ENCODE measurements at places on chromosomes 6 and 20.

DNA sequence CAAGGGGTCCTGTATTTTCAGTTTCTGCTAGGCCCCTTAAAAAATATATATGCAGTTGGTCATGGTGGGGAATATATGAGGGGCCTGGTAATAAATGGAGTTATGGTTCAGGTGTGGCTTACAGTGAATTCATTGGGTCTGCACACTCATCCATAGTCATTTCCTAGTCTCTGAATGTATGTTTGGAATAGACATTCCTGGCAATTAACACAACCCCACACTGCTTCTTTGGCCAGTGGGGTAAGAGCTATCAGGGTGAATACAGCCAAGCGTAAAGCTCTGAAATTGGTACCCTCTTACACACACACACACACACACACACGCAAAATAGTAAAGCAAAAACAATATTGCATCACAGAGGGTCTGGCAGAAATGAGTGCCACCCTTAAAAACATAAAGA is 56.5 kb downstream of the QRSL1 start:
- no peak for DNase-seq

DNA sequence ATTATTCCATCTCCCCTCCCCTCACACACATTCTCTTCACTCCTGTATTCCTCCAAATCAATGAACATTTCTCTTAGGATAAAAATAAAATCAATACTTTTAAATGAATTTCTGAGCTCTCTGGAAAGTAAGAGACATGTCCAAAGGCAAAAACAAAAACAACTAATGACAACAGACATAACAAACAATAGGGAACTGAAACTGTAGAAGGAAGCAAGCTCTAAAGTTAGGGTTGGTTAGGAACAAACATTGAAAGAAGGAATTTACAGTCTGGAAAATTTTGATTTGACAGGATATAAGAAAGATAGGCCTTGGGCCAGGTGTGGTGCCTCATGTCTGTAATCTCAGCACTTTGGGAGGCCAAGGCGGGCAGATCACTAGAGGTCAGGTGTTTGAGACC is 17.5 kb upstream of the MYCT1 start:
- no peak for DNase-seq

- no peak for DNase-seq
Measured at GRCh38 chr20:62059920-62060630, 5.6 kb downstream of the TAF4 start.

DNA sequence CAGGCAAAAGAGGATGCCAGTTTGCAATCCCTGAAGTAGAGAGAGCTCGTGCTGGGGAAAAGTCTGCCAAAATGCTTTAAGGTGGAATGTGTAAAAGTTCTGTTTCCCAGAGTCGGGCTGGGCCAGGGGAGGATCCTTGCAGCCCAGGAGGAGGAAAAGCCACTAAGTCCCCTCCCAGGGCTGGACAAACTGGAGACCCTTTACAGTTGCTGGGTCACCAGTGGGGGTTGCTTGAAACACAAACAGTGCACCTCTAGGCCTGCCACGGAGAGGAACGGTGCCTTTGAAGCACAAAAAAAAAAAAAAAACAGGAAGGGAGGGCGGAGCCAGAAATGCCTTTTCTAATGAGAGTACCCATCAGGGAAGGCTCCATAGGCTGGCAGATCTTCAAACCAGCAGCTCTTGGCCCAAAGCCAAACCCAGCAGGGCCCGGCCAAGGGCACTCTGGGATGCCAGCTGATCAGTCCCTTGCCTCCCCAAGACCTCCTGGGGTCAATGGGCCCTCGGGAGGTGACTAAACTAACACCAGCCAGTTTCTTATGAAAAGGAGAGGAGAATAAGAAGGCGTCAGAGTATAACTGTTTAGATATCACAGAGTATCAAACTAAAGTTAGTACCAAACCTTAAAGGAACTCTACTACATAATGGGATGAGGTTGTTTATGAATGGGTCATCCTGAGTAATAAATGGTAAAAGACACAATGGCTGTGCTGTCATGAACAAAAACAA is 23.7 kb downstream of the HLA-A start:
- DNase-seq = peak; percentile 97

DNA sequence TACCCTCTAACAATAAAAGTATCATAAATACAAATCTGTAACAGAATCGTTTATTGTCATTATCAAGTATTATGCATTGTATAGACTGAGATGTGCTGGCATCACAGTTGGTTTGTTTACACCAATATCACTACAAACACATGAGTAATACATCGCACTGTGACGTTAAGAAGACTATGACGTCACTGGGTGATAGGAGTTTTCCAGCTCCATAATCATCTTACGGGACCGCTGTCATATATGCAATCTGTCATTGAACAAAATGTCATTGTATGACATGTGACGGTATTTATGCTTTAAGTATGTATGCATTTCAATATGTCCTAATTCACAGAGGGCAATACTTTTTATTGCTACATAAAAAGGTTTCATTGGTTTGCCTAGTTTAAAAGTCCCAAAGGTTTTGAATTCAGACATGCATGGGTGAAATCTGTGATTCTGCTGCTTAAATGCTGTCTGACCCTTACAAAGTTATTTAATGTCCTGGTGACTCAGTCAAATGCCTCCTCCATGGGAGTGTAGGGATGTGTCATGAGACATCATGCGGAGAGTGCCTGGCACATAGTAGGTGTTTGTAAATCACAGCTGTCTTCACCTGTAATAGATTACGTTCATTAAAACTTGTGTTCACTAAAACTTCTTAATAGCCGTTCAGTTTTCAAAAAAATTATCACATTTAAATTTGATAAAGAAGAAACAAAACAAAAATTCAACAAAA is 160.7 kb upstream of the PDE10A start:
- no peak for DNase-seq

DNA sequence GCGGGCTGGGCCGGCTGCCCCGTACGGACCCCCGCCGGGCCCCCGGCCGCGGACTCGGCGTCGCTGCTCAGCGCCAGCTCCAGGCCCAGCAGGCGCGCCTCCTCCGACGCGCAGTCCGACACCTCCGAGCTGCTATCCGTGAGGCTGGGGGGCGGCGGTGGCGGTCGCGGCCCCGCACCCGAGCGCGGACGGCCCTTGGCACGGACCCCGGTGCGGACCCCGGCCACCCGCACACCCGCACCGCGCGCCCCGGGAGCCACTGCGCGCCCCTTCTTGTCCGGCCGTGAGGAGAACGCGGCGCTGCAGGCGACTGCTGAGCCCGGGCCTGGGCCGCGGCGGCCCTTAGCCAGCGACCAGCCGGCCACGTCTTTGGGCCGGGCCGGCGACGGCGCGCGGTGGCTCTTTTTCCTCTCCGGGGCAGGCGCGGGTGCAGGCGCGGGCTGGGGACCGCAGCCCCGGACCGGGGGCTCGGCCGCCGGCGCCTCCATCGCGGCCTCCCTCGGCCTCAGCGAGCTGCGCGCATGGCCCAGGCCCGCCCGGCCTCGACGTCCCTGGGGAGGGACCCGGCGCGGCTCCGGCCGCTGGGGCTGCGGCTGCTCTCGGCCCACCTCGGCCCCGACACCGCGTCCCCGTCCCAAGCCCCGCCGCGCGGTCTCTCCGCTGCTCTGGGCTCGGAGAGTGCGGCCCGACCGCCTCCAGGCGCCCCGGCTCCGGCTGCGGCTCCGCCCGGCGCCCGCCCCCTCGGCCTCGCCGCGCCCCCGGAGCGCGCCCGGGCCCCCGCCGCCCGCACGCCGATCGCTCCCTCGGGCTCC is 12.9 kb upstream of the TLDC2 start:
- no peak for DNase-seq

DNA sequence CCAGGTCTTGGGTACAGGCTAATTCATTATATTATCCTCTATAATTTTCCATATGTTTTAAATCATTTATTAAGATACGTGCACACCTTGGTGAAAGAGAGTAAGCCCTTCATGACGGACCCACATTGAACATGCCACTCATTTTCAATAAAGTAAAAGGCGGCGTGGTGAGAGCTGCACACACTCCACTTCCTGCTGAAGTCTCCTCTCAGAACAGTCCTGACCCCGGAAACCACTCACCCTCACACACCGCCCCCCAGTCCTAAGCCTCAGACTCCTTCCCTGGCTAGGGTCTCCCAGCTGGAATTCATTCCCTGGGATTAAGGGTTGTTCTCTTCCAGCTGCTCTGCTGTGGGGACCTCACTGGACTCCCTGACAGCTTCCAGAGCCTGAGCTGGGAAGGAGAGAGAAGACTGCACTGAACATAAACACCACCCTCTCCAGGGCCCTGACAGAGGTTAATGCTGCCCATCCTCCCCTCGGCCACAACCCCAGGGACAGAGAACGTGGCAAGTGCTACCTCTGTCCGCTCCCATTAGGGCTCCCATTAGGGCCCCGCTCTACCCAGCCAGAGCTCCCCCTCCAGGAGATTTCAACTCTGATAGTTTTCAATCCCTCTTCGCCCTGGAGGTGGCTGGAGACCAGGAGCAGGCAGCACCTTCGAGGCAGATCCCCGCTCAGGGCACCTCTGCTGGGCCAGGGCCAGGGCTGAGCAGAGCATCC is 24.8 kb downstream of the GRM4 start:
- DNase-seq = no peak

DNA sequence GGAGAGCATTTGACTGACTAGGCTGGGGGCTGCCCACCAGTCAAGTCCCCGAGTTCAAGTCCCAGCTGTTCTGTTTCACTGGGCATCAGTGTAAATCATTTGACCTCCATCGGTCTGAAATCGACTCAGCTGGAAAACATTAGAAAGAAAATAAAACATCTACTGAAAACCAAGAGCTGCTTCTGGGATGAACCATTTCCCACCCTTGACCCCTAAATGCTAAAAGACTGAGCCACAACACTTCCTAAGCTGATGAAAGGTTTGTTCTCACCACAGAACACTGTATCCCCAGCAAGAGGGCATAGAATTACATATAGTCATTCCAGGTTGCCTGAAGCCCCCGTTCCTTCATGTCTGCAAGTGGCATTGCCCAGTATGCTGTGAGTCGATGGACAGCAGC is 237.0 kb upstream of the TAB2 start:
- DNase-seq = no peak

- DNase-seq = no peak
Measured at GRCh38 chr6:151577257-151577656, 83.4 kb downstream of the CCDC170 start.

DNA sequence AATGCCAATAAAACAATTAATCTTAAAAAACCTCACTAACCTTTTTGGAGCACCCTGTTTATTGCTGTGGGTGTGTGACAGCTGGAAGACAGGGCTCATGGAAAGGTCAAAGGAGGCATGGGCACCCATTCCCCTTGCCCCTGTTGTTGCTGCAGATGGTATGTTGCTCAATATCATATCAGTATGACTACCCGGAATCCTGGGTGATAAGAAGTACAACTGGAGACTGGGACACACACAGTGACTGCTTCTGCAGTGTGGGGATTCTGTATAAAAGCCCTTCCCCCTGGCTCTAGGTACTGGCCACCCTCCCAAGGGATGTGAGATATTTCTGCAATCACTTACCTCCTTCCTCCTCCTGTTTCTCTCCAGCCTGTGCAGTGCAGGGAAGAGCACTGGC is 47.3 kb upstream of the IL20RA start:
- DNase-seq = no peak

GRCh38 chr20:19121916-19122315 is 90.5 kb upstream of the SLC24A3 start:
- no peak for DNase-seq

DNA sequence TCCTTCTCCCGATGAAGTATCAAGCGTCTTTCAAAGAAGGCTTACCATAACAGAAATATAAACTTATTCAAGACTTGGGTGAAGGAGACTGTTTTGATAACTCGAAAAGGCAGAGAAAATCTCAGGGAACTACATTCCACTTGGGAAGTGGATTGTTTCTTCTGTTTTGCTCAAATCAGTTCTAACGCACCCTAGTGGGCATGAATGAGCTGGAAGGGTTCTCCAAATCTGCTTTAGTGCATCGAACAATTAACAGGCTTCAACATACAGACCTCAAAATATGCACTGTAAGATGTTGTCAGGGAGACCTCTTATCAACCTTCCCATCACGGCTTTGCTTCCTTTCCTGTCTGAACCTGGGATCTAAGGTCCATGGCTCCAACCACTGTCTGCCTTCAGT is 392.5 kb downstream of the CD83 start:
- peak; percentile 2 for DNase-seq

All from HT-29 (cell line).